ENCODE measurements at places on chromosomes 12 and 14. TPM values are rescaled to one million over a fixed set of nuclear protein-coding genes. Genes with fewer than 3 reads are reported as not detected.

Gene OR11H7
- total RNA-seq = not detected

Gene TTC7B
- 10.1 TPM for total RNA-seq

Gene IAPP
- total RNA-seq = not detected

Gene ASCL1
- not detected for total RNA-seq

Gene SAMD15
- total RNA-seq = 3.1 TPM

Gene ADIPOR2
- total RNA-seq = 25.6 TPM

Gene COX6A1
- 623 TPM for total RNA-seq

Gene KRT1
- not detected for total RNA-seq

Gene SMOC1
- total RNA-seq = 0.65 TPM

Gene GUCY2C
- not detected for total RNA-seq

Gene PMCH
- total RNA-seq = not detected

Gene TMEM179
- not detected for total RNA-seq

Gene ITPR2
- 28.0 TPM for total RNA-seq

Gene RBM25
- total RNA-seq = 23.6 TPM

Gene ZC2HC1C
- total RNA-seq = 1.1 TPM

Gene ANKLE2
- total RNA-seq = 63.3 TPM

Gene PKP2
- total RNA-seq = 0.55 TPM

Gene KRT77
- total RNA-seq = not detected

Gene ADAM21
- total RNA-seq = 0.55 TPM

Gene LIN7A
- 12.7 TPM for total RNA-seq

Gene DDN
- total RNA-seq = under 0.01 TPM

Gene EPYC
- 0.09 TPM for total RNA-seq

Gene ZDHHC22
- total RNA-seq = not detected

Gene ENTPD5
- total RNA-seq = 8.4 TPM

Gene SERPINA12
- total RNA-seq = not detected

Gene KRT75
- not detected for total RNA-seq

Gene SMIM41
- total RNA-seq = 9.8 TPM

Gene EIF2B1
- 25.3 TPM for total RNA-seq

Gene OTX2
- not detected for total RNA-seq

Gene NGB
- total RNA-seq = not detected

Gene NFE2
- 0.28 TPM for total RNA-seq

Gene GALNT9
- total RNA-seq = 0.14 TPM

Gene PLBD1
- total RNA-seq = 1.1 TPM

Gene SNRNP35
- 11.6 TPM for total RNA-seq

Gene ATL1
- 7.0 TPM for total RNA-seq

Gene PIWIL1
- not detected for total RNA-seq

Gene RDH11
- total RNA-seq = 125 TPM

Gene HOXC13
- total RNA-seq = not detected

Gene PLA2G1B
- not detected for total RNA-seq

Gene LRRC9
- total RNA-seq = not detected

Gene ACOT2
- 29.3 TPM for total RNA-seq

Gene SOAT2
- not detected for total RNA-seq

Gene RHOJ
- 3.4 TPM for total RNA-seq

Gene RHNO1
- total RNA-seq = 14.9 TPM

Gene CDCA3
- 2.0 TPM for total RNA-seq

Measured in smooth muscle cell of bladder (primary cell).